ENCODE measurements at places on chromosomes 12 and 14. TPM values are rescaled to one million over a fixed set of nuclear protein-coding genes. Genes with fewer than 3 reads are reported as not detected.

- no peak for DNase-seq
These were observed 122.2 kb upstream of the IGF1 start for GRCh38 chr12:102602521-102602920.

GRCh38 chr12:6211421-6211869 lies 11.2 kb downstream of the CD9 start:
- no peak for DNase-seq

DNA sequence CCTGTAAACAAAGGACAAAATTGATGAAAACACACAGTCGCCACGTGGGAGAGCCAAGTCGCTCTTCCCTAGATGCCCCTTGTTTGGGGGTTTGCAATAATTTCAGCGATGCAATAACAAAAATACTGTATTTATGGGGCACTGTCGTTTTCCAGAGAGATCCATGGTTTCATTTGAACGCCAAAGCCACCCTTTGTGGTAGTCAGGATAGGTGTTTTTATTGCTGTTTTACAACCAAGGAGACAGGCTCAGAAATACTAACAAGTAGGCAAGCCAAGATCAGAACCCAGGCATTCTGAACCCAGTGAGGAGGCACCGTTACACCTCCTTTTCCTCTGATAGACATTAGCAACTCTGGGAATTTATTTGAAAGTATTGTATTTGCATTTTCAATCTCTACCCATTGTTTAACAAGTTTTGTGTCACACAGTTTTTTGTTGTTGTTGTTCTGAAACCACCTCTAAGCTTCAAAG lies 831 bp upstream of the BTBD7 start:
- DNase-seq, result no peak

DNA sequence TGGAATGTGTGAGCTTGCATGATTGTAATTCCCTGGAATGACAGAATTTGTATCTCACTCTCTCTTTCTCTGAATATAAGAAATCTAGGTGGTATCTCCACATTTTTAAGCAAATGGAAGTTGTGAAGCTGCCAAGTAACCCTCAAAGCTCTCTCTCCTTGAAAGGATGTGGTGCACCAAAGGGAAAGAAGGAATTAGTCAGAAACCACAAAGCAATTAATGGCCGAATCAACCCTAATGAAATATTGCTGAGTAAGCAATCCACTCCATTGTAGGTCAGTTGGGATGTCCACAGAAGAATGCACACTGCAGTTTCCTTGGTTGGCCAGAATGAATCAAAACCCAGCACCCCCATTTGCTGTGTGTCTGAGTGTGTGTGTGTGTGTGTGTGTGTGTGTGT lies 153.5 kb downstream of the KCNA5 start:
- DNase-seq, result no peak

DNA sequence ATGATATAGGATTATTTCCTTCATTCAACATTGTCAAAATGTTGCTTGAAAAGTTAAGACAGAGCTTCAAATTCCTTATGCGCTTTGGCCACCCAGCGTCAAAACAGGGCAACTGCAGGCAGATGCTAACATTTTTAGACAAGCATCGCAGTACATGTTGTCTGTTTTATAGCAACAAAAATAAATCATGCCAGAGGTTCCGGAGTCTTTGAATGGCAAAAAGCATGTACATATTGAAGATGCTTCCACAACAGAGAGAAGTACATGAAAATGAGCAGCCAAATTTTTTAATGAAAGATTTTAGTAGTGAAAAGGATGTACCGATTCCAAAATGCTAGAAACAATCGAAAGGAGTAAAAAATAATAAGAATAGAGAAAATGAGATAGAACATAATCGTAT lies 49.8 kb upstream of the USP15 start:
- DNase-seq, result peak; percentile 40

The NFATC4 gene
- 60.7 TPM for total RNA-seq

- no peak for DNase-seq
These were observed 275.2 kb upstream of the FLRT2 start for GRCh38 chr14:85254711-85255110.

- DNase-seq, result no peak
These were observed 144.2 kb upstream of the EEA1 start for GRCh38 chr12:93073324-93073723.

The SLC38A2 gene
- 381 TPM for total RNA-seq
